ENCODE measurements at places on chromosomes 7 and 10.

GRCh38 chr10:80589726-80590373 is 52.1 kb downstream of the SH2D4B start:
- DNase-seq: no peak

DNA sequence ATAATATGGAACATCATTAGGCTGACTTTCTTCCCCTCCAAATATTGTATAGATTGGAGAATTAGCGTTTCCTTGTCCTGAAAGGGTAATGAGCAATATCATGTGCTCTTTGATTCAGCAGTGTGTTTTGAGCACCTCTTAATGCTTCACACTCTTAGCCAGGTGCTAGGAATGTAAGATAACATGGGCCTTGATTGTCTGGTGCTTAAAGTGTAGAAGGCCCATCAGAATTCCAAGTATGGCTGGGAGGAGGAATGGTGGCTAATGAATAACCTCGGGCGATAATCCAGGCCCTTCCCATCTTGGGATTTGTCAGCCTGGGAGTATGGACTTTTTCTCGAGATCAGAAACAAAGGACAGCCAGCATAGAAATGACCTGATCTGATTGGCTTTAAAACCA is 8.6 kb downstream of the TSPAN13 start:
- no peak for DNase-seq

DNA sequence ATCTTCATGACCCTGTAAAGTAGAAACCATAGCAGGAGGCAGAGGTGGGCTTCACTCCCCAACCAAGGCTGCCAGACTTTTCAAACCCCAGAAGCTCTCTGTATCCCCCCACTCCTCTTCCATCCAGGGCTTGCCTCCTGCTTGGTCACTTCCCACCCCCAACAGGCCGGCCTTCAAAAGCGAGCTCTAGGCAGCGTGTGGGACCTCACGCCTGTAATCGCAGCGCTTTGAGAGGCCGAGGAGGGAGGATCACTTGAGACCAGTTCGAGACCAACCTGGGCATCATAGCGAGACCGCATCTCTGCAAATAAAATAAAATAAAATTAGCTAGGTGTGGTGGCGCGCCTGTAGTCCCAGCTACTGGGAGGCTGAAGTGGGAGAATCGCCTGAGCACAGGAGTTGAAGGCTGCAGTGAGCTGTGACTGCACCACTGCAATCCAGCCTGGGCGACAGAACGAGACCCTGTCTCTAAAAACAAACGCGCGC is 743 bp upstream of the POR start:
- DNase-seq: no peak

DNA sequence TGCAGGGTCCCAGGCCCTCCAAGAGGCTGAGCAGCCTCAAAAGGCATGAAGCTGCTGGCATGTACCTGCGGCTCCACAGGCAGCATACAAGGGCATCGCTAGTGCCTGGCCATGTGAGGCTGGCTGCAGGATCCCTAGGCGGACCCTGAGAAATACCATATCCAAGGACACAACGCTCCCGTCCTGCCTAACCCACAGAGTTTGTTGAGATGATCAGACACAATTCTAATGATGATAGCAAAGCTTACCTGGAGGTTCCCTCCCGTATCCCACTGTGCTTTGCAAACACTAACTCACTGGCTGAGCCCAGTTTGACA is 17.3 kb downstream of the CLRN3 start:
- DNase-seq: no peak

DNA sequence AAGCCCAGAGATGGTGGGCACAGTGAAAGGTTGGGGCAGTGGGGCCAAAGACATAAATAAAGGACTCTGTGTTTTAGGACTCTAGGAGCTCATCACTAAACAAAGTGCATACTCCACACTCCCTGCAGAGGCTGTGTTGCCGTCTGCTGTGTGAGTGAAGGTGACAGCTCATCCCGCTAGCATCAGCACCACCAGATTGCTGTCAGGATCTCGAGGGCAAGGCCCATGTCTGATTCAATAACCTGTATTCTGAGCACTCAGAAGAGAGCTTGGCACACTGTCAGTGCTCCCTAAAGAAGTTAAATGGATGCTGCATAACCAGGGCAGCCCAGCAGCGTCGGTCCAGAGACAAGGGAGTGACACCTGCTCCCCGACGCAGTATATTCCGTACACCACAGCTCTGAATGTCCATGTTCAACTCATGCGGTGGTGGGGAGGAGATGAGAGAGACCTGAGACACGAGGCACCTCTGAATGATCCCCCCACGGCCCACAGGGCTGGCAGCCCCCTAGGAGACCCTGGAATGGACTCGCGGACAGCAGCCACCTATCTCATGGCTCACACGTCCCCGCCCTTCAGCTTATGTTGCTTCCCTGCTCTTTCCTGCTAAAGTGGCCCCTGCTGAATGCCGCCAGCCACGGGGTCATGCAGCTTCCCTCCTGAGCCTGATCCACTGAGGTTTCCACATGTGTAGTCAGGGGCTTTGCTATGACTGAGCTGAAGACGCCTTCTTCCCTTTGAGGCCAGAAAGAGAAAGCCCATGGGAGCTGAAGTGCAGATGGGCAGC is 132.7 kb upstream of the KCNMA1 start:
- no peak for DNase-seq

DNA sequence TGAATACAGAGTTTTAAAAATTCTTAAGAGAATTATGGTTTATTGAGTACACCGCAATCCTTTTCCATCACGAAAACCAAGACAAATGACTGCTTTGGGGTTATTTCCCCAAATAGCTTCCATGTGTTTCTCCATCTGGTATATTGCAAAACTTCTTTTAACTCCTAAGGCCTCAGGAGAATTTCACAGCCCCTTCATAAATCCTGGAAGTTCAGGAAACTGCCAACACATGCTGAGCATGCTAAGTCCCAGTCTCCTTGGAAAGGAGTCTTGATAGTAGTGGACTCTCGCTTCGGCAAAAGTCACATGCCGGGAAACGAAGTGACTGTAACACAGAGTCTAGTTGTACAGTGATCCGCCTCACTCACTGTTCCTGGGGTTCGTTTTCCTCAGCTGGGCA is 88.1 kb upstream of the RSU1 start:
- DNase-seq: no peak
